ENCODE measurements at places on chromosomes 2 and 18.

GRCh38 chr18:48545757-48546321 is 7.0 kb downstream of the CTIF start:
- peak; percentile 90 for DNase-seq

DNA sequence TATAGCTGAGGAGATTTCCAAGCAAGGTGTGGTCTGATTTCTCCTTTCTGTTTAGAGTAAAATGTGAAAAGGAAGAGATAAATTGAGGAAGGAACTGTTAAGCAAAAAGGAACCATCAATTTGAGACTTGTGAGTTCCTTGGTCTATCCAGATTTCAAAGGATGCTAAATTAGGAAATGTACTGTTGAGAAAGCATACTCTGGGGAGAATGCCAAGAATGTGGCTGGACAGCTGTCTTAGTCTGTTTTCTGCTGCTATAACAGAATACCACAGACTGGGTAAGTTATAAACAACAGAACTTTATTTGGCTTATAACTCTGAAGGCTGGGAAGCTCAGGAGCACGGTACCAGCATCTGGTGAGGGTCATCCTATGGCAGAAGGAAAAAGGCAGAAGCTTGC is 1097.2 kb downstream of the TDRD15 start:
- DNase-seq: peak; percentile 4

DNA sequence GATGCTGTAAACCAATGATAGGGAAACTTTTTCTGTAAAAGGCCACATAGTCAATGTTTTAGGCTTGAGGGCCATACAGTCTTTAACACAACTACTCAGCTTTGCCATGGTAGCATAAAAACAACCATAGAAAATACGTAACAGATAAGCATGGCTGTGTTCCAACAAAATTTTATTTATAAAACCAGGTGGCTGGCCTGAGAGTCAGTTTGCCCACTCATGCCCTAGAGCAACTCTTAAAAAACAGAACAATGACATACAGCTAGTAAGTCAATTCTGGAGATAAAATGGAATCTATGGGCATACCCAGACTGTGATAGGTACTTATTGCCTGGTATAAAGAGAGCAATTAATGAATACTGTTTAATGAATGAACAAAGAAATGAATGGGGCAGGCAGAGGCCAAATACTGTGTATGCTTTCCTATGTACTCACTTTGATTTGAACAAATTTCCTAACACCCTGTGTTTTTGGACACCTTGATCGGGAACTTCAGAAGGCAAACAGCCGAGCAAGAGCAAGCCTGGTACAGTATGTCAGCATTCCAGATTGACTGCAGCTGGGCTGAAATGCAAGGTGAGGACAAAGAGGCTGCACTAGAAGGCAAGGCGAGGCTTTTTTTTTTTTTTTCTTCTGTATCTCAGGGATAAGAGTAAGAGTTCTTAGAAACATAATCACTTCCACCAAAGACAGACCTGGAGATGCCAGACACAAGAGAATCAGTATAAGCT is 315.3 kb downstream of the CLIP4 start:
- DNase-seq: no peak

DNA sequence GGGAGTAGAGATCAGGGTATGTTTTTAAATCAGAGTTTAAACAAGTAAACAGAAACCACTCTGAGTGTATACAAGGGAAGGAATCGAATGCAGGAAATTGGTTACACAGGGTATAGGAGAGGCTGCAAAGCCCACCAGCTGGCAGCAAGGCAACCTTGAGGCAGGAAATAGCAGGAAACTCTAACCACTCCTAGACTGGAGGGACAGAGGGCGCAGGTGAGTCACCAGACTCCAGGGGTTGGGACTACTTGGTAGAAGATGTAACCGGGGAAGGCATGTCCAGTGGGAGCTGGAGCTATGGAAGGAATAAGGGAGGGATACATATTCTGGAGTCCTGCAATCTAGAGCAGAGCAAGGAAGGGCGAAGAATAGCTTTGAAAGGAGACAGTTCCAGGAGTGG is 152.3 kb downstream of the MEIS1 start:
- DNase-seq: peak; percentile 56

DNA sequence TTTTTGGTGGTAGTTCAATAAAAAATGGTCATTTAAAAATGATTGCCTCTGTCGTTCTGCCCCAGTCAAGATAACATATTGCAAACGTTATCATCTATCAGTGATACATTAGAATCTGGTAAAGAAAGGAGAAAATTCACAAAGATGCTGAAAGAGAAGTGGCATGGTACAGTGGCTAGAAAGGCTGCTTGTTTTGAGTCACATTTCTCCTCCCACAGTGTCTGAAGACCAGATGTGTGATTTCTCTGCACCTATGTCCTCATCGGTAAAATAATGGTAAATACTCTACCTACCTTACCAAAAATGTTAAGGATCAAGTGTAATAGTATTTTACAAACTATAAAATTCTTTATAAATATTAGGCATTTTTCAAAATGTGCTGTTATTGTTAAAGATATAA is 76.1 kb upstream of the NOSTRIN start:
- DNase-seq: no peak

DNA sequence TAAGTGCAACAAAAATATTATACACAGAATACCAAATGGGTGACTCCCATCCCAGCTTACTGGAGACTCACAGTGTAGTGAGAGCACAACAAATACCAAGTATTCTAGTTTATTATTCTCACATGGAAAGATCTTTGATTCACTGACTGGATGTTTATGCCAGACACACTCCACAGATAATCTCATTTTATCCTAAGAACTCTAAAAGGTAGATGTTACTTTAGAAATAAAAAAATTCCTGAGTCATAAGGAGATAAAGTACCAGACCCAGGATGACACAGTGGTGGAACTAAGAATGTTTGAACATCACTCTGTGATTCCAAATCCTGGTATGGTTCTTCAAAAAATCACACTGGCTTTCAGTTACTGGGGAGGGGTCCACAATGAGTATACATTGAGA is 136.2 kb downstream of the CDH2 start:
- peak; percentile 7 for DNase-seq

GRCh38 chr2:154537843-154538450 is 160.5 kb upstream of the KCNJ3 start:
- DNase-seq: no peak

GRCh38 chr2:100641125-100641435 is 78.3 kb downstream of the PDCL3 start:
- DNase-seq: no peak

- DNase-seq: peak; percentile 61
Measured at GRCh38 chr2:178419123-178419522, 31.9 kb downstream of the PRKRA start.

- no peak for DNase-seq
Measured at GRCh38 chr2:154912215-154912614, 213.7 kb downstream of the KCNJ3 start.

GRCh38 chr2:200274116-200275075 is 32.1 kb upstream of the SPATS2L start:
- DNase-seq: peak; percentile 44

DNA sequence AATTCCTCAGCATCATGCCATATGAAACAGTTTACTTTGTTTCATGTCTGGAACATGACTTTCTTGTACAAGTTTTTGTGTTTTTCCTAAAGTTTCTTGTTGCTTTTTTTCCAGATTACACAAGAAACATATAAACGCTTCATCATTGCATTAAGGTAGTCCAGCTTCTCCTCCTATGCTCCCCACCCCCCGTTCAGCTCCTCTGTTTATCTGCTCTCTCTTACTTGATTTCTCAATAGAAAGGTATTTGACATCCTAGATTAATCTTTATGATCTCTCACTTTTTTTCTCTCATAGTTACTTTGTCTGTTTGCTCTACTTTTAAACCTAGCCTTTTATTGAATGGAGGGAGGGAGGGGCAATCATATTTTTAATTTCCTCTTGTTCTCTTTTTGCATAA is 25.4 kb downstream of the SLC40A1 start:
- peak; percentile 28 for DNase-seq

- no peak for DNase-seq
Measured at GRCh38 chr2:4096978-4097766, 393.8 kb downstream of the DCDC2C start.

DNA sequence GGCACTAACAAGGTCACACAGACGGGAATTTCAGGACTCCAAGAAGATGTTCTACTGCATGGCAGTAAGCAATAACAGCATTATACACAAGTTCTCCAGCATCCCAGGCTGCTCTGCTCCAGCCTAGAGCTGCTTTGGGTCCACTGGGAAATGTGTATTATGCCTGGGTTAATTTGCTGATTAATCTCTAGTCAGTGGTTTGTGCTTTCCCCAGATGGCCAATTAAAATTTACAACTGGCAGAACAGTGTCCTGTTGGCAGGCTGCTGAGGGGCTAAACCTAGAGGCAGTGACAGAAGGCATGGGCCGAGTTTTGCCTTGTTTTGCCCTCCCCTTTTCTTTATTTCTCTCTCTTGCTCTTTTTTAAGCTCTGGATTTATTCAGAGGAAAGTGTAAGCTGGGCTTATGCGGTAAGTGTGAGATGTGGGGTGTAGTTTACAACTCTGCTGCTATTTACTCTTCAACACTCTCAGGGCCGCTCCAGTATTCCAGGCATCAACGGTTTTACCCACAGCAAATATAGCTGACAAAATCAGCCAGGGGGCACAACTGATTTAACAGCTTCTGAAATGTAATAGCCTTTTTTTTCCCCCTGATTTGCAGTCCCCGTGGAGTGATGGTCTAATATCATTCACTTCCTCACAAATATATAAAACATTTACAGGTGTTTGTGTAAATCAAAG is 348.0 kb downstream of the GPD2 start:
- DNase-seq: no peak

- DNase-seq: peak; percentile 78
Measured at GRCh38 chr2:172962824-172963223, 112.8 kb upstream of the MAP3K20 start.

DNA sequence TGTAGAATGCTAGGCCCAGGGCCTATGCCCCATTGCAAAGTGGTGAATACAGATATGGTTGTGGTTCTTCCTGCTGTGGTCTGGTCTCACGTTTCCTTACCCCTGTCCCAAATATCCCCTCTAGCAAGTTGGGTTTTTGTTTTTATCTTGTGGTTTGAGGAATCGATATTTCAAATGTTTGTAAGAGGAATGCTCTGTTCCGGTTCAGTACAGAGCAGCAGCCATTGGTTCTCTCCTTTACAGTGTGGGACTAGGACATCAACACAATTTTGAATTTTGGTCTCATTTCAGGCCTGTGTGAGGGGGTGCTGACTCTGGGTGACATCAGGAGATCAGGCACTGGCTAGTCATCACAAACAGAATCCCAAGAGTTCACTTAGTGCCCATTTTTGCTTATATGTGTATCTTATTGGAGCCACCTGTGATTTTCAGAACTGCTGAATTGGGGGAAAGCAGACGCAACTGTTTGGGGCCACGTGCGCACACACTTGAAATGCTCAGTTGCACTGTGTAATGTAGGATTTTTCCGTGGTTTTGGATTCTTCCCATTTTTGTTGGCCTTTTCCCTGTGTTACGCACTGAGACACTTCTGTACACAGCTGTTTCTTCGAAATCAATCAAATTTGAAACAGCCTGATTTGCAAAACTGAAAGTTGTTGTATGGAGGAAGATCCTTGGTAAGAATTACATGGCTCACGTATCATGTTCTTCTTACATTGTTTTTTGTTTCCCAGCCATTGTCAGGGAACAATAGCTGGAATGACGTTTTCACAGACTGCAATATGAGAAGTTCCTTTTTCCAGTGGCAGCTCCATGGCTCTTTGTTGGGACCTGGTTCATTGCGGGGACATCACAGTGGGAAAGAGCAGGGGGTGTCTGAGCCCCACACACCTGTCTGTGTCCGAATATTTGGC is 8.6 kb downstream of the SH3BP4 start:
- DNase-seq: no peak

DNA sequence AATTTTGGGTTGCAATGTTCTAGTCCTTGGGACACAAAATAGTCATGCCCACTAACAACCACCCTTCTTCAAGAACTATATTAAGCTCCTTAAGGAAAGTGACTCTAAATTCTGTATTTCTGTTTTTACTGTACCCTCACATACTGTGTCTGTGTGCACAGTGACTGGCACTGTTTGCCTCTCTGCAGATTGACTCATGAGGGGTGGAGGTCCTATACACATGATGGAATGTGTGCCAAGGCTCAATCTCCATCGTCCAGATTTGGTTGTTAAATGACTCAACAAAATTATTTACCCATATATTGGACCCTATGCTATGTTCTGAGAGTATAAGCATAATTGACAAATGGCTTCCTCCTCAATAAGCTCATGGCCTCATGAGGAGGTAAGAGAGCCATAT is 126.6 kb upstream of the CWC22 start:
- no peak for DNase-seq

DNA sequence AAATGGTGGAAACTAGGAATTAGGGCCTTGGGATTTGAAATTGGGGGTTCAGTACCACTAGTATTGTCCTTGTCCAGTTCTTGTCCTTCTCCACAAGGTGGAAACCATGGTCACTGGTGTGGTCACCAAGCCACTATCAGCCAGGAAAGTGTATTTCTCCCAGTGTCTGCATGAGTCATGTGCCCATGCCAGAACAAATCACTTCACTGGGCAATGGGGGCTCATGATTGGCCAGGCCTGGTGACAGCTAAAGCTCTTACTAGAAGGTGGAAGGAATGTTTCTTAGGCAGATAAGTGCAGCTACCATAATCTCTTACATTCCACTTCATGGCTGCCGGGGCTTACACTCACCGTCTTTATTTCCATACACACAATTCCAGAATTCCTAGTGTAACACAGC is 124.8 kb upstream of the TACR1 start:
- DNase-seq: peak; percentile 8

- no peak for DNase-seq
Measured at GRCh38 chr18:23826850-23827620, 137.8 kb downstream of the LAMA3 start.

DNA sequence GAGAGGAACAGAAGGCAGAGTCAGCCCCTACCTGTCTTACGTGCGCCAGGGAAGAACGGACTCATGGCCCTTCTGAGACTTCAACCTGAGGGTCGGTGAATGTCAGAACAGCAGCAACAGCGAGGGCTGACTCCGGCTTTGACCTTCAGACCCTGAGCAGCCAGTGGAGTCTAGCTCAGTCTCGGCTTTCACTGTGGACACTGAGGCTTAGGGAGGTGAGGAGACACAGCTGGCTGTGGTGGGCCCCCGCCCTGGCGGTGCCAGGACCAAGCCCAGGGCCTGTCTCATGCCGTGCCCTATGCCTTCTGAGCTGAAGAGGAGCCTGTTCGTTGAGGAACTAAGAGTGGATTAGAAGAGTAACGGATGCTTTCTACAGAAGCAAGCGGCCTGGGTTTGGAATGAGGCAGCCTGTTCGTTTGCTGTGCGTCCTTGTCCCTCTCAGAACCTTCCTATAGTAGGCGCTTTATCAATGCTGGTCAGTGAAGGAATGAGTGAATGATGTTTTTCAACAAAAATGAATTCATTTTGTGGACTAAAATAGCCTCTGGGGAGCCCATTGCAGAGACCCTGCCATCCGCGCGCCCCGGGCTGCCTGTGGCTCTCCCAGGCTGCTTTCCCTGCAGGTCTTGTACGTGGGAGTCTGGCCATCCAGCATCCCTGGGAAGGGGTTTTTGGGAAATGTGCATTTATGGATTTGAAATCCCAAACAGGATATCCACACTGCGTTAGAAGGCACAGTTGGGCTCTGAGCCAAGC is 38.9 kb downstream of the ASB1 start:
- DNase-seq: no peak

GRCh38 chr18:67342159-67342558 is 174.4 kb downstream of the DSEL start:
- no peak for DNase-seq

GRCh38 chr18:80086281-80086680 is 22.8 kb upstream of the ADNP2 start:
- DNase-seq: peak; percentile 49

GRCh38 chr2:125296742-125297141 is 1271.7 kb downstream of the CNTNAP5 start:
- no peak for DNase-seq
